Osteoblast (primary cell): ENCODE measurements at places on chromosomes 12 and 14. TPM values are rescaled to one million over a fixed set of nuclear protein-coding genes. Genes with fewer than 3 reads are reported as not detected.
A peak's percentile ranks its signal among the peaks of the same experiment; 100 is the strongest.

GRCh38 chr14:71665781-71666180 lies 266.4 kb upstream of the RGS6 start:
- DNase-seq = no peak

GRCh38 chr12:47725091-47725772 lies at the start of gene ENDOU:
ENDOU (minus strand) TSS chr12:47725490; CDS start chr12:47725413, 77 bp downstream.
- peak; percentile 34 for DNase-seq

Gene B4GALNT3
- 0.29 and 0.36 TPM in 2 replicates for total RNA-seq

Gene SYCP3
- 0.72 and 0.88 TPM in 2 replicates for total RNA-seq

DNA sequence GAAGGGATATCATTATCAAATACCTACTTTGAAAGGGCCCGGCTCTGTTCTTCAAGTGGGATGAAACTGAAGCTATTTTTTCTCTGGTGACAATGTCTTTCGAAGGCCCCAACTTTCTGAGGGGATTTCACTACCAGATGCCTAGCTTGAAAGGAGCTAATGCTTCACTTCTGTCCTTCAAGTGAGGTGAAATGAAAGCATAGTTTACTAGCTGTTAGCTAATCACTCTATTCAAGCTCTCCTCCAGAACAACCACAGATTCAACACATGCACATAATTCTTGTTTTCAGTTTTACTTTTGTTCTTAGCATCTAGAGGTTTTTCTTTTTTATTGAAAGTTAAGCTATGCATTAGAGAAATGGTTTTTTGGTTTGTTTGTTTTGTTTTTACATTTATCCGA lies 571.4 kb downstream of the NOVA1 start:
- DNase-seq = no peak

- DNase-seq = peak; percentile 93
Measured at GRCh38 chr12:62744551-62744950, 190.4 kb downstream of the PPM1H start.

DNA sequence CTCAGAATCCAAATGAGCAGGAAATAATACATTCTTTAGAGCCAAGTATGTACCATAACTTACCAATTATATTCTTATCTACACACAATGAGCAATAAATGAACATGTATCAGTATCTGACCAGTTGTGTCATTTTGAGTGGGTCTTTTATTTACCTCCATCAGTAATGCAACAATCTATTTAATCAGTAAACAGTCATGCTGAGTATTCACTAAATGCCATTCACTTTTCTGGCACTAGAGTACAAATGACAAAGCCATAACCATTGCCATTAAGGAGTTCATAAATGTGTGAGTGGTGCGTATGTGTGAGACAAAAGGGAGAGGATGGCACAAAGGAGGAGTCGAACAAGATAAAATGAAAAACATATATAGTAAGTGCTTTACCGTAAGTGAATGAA lies 1.5 kb upstream of the STRAP start:
- no peak for DNase-seq

DNA sequence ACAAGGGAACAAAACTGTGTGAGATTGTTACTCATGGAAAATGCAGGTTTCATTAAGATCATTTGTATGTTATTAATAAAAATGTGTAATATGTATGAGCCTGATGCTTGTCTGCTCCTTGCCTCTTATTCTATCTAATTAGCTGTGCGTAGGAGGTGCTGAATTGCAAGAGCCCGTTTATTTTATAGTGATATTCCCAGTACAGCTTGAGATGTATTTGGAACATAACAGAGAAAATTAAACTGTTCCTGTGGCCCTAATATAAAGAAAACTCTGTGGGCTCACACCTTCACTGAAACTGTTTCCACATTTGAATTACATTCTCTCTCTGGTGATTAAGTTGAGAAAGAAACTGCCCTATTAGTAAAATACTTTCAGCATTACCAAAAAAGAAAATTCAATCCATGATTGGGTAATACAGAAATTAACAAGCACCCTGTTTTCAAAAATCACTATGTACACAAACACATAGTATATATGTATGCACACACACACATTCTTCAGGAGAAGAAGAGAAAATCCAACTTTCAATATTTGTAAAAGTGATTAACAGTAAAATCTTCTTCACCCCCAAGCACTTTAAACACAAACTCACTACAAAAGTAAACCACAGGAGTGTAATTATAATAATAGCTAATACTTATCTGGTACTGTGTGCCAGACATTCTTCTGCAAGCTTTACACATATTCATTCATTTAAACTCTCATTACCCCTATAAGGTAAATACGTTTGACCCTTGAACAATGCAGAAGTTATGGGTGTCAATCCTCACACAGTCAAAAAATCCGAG lies 233.2 kb downstream of the PHLDA1 start:
- DNase-seq = no peak

DNA sequence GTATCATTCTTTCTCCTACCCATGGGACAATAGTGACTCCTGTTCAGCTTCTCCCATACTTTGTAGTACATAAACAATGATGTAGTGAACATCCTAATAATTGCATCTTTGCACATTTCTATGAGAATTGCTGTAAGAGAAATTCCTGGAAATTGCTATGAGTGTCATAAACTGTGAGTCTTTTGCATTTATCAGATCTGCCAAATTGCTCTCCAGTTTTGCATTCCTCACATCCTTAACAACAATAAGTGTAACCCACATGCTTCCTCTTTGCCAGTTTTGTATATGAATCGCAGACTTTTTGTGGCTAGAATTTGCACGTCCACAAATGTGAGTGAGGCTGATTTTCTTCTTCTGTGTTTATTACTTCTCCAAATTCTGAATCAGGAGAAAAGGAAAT lies 124.0 kb upstream of the TBX5 start:
- no peak for DNase-seq

DNA sequence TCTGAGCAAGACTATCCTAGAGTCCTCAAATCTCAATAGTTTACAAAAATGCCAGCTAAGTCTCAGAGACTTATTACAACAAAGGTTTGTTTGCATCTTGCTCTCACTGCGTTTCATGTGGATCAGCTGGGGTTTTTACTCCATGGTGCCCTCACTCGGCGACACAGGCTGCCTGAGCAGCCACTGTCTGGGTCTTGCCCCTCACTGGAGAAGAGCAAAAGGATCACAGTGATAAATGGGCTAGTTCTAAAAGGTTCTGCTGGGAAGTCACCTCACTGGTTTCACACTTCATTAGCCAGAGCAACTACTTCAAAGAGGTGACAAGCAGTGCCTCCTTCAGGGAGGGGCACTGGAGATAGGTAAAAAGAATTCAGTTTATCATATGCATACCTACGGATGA lies 392.0 kb downstream of the RPL10L start:
- DNase-seq = no peak

Gene CLEC6A
- not detected in 2 replicates for total RNA-seq

DNA sequence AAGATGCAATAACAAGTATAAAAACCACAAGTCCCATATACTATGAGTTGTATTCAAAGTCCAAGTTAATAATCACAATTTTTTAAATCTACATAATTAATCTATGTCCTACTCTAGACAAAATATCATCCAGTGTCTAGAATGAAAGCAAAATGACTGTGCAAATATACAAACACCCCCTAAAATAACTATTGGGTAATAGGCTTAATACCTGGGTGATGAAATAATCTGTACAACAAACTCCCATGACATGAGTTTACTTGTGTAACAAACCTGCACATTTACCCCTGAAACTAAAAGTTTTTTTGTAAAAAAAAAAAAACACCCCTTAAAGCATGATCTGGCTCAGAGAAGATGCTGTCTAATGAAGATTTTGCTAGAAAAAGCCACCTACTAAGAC lies 4.2 kb downstream of the TAS2R42 start:
- DNase-seq = no peak

- DNase-seq = peak; percentile 6
Measured at GRCh38 chr12:65384240-65384639, 105.8 kb downstream of the MSRB3 start.

DNA sequence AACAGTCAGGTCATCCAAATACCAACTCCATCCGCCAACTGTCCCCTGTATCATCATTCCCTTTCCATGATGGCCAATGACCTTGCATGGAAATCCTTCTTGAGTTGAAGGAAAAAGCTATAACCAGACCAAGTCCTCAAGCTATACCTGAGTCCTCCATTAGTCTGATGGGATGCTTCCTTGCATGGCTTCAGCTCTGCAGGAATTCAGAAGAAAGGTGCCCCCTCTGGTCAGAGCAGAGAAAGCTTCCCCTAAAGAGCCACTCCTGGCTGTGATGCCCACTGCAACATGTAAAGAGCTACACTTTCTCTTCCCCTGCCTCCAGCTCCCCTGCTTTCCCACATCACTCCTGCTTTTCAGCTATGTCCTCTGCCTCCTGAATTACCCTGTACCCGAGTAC lies 43.1 kb upstream of the FKBP4 start:
- no peak for DNase-seq

GRCh38 chr12:92537290-92537960 lies 165.4 kb upstream of the PLEKHG7 start:
- no peak for DNase-seq

DNA sequence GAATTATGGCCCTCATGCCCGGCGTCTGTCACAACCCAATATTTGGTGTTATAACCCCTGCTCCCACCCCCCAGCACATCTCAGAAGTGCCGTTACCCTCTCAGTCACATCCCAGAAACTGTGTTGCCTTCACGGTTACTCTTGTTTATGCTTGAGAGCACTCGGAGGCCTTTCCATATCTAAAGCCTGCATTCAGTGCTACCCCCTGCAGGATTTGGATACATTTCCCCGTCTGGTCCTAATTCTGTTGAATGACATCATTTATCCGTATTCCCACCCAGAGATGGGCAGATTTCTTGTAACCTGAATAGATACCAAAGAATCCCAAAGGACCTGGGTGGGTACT lies 19.1 kb upstream of the FOS start:
- peak; percentile 62 for DNase-seq

- peak; percentile 58 for DNase-seq
Measured at GRCh38 chr14:100857233-100857922, 31.5 kb downstream of the MEG3 start.

DNA sequence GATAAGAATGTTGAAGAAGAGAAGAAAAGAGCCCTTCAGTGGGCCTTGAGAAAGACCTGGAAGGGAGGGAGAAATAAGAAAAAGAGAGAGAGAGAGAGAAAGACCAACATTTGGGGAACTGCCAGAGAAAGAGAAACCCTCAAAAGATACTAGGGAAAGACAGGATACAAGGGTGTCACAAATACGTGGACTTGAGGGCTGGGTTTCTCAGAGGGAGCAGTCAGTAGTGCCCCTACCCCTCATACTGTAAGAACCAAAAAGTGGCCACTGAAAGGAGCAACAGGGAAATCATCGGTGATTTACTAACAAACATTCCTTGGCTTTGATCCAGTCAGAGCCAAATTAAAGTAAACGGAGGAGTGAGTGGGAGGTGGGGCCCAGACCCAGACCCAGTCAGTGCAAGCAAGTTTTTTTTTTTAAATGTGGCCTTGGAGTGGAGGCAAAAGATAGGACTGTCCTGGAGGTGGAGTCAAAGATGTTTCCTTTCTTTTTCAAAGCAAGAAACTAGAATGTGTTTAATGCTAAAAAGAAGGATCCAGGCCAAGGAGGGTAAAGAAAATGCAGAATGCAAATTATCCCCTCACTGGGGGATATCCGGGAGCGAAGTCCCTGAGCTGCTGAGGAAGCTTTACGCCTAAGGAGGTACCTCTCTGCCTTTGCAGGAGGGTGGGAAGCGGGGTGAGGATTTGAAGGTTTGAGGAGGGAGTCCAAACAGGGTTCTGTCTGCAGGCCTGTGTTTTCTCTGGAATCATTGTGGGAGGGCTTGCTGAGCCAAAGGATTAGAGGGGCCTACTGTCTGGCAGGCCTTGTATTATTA lies 143.5 kb upstream of the AMIGO2 start:
- no peak for DNase-seq

- no peak for DNase-seq
Measured at GRCh38 chr12:93813186-93813585, 136.0 kb downstream of the CRADD start.

GRCh38 chr14:62692490-62693106 lies 352.7 kb downstream of the KCNH5 start:
- DNase-seq = no peak

Gene WNK1
- total RNA-seq = 110 and 127 TPM in 2 replicates

GRCh38 chr14:73739899-73740617 lies 25.9 kb upstream of the PNMA1 start:
- no peak for DNase-seq

Gene CLEC12A
- total RNA-seq = 0.29 and 0.72 TPM in 2 replicates

- DNase-seq = peak; percentile 36
Measured at GRCh38 chr14:33668066-33668465, 282.8 kb downstream of the EGLN3 start.

Gene BCL11B
- total RNA-seq = 0.36 and 0.88 TPM in 2 replicates

DNA sequence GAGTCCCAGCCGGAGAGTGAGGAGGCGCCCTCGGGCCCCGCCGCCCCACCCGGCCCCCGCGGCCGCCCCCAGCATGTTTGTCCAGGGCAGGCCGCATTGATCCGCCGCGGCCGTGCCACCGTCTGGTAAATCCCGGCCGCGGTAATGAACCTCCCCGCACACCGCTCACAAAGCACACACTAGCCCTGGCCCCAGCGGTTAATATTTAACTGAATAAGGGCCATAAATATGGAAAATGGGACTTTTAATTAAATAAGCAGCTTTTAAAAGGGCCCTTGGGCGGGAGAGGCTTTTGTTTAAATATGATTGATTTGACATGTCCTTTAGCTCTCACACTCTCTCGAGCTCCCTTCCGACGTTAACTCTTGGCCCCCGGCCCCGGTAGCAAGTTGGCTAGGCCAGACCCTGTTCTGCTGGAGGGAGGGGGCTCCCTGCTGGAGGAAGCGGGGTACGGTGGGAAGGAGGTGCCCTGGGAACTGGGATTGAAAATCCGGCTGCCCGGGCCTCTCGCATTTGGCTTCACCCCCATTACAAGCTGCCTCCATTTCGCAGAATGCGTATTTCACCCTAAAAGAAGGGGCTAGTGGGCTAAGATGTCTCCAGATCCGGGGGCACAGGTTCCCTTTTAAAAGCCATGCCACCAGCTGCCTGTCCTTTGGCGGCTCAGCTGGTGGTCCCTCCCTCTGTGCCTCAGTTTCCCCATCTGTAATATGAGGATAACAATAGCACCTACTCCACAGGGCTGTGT lies 199.8 kb downstream of the RBM19 start:
- no peak for DNase-seq

Gene MAPKAPK5
- total RNA-seq = 31.5 and 32.9 TPM in 2 replicates

DNA sequence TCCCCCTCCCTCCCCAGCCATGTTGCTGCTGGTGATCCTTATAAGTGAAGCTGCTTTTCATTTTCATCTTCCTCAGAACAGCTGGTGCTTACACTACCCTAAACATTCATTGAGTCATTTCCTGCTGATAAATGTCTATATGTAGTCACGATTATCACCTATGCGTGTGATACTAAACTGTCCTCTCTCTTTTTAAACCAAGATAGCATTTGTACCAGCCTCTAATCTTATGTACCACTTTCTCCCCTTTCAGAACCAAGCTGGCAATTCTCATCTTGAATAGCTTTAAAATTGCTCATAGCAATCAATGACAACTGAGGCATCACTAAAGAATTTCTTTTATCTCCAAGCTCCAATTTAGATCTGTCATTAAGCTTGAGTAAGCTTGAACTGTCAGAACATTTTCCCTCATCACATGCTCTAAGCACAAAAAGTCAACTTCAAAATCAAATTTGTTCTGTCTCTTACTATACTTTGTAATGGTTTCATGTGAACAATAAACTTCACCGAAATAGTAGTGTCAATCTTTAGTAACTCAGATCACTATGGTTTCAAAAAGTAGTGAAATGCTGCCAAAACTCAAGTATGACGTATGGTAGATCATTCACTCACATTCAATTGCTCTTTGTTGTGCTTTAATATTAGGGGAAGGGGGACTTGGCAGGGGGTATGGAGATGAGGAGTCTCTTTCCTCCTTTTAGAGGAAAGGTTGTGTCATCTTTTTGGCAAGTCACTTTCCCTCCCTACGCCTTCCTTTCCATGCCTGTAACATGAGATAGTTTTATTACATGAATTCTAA lies 178.1 kb upstream of the NOVA1 start:
- DNase-seq = no peak

Gene BMAL2
- total RNA-seq = 18.3 and 21.7 TPM in 2 replicates

- DNase-seq = peak; percentile 72
Measured at GRCh38 chr14:99350751-99351150, 78.8 kb upstream of the BCL11B start.
